Activated CD8-positive, alpha-beta memory T cell treated with anti-CD3 and anti-CD28 coated beads for 4 hours (primary cell): ENCODE measurements at places on chromosomes 7 and 10.

DNA sequence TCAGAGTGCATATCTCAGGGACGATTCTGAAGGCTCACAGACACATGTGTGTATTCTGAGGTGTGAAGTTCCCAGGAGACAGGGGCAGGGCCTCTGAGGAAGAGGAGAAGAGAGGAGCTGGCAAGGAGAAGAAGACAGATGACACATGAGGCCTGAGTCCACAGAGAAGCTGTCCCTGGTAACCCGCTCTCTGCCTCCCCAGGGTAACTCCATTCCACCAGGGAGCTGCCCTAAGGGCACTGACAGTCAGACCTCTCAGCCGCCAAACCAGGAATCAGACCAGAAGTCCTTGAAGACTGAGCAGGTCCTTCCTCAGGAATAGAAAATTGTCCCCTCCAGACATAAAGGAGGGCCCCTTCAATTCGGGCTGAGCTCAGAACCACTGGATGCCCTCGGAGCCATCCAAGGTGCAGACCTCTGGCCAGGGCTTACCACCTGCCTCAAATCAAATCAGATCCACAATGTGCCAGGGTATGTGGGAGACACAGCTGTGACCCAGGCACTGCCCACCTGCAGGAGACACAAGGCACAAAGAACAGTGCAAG lies 57.4 kb downstream of the TLL2 start:
- no peak for DNase-seq

- DNase-seq: no peak
Observed at GRCh38 chr7:67621704-67622103, 625.1 kb downstream of the TYW1 start.

DNA sequence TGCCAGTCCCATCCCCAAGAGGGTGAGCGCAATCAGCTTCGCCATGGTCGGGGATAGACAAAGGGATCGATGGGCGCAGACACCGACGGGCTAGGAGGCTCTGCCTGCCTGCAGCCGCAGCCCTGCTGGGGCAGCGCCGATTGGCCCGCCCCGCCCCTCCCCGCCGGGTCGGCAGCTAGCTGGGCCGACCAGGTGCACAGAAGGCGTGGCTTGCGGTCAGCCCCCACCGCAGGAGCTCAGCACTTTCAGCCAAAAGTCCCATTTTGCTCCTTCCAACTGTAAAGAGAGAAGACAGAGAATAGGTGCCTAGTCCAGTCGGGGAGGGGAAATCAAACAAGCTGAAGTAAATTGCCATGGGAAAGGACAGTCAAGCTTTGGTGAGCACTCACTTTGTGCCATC lies at the start of gene PON1:
Gene PON1, minus strand, starts transcription at position 102 of the 400 bp plus-strand sequence. Its CDS starts 57 bp downstream, at position 45.
- no peak for DNase-seq

GRCh38 chr7:98185101-98185500 lies 26.1 kb upstream of the BHLHA15 start:
- no peak for DNase-seq

DNA sequence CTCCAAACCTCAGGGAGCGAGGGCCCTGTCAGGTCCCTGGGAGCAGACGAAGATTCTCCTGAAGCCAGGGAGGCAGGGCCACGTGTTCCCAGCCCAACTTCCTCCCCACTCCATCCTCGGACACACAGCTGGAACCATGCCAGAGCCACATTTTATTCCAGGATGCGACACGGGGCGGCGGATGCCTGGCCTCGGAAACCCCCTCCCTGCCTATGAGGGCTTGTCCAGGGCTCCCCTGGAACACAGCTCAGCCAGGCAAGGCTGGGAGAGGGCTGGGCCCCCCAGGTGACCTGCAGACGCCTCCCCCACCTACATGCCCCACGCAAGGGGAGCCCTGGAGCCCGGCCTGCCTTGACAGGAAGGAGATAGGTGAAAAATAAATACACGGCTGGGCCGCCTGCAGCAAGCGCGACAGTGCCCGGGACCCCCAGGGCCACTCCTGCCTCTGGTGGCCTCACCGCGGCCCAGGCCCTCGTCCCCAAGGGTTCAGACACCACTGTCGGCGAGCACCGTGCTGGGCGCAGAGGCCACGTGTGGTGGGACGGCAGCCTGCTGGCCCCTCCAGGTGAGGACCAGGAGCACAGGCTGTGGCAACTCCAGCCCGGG lies 21.5 kb downstream of the GET4 start:
- DNase-seq: no peak

- DNase-seq: no peak
Observed at GRCh38 chr10:35606430-35606829, 1.3 kb downstream of the GJD4 start.
